Activated T-helper 1 cell treated with anti-CD3 and anti-CD28 coated beads, Interleukin-12 subunit alpha, Interleukin-12 subunit beta, Interleukin-2, Interleukin-4 antibody, amounts not matched to agents 30 ng/mL and 10 ng/mL and 1 ng/mL, durations not matched to agents 14 hours and 24 hours and 36 hours (primary cell): ENCODE measurements at places on chromosomes 7 and 10.

DNA sequence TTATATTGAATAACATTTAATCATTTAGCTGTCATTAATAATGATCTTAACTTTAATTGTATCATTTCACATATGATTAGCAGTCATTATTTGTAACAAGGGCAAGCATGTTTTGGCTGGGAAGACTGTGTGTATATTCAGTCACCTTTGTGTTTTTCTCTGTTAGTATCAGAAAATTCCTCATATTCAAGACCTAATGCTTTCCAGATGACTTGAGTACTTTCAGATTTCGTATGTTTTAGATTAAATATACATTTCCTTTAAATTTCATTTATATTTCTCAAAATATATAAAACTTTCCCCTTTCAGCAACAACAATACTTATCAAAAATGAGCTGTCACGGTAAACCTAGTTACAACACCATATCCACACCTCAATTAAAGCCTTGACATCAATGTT lies 6.3 kb upstream of the CACNA2D1 start:
- DNase-seq: no peak

- DNase-seq: no peak
Observed at GRCh38 chr10:79156334-79157274, 87.8 kb downstream of the ZMIZ1 start.

- peak; percentile 77 for DNase-seq
Observed at GRCh38 chr7:131235489-131236317, 92.0 kb upstream of the MKLN1 start.

GRCh38 chr10:98269435-98269912 lies 1.5 kb upstream of the LOXL4 start:
- DNase-seq: no peak

- DNase-seq: no peak
Observed at GRCh38 chr7:112025556-112025955, 180.6 kb downstream of the DOCK4 start.

- DNase-seq: no peak
Observed at GRCh38 chr10:75527542-75527941, 96.1 kb downstream of the LRMDA start.

GRCh38 chr10:91930939-91931338 lies 7.4 kb downstream of the BTAF1 start:
- DNase-seq: no peak

DNA sequence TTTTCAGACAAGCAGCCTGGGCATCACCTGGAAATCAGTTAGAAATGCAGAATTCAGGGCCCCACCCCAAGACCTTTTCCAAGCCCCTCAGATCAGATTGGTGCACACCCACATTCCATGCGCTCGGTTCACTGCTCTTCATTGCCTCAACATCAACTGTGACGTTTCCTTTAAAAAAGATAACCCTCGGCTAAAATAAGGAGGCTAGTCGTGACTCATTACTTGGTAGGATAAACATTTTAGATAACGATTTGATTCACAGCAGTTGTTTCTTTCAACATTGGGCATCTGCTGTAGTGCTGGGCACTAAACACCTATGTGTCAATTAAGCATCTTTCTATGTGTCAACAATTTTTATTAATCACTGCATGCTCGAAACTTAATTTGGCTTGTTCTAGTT lies 191.1 kb upstream of the LRGUK start:
- no peak for DNase-seq

DNA sequence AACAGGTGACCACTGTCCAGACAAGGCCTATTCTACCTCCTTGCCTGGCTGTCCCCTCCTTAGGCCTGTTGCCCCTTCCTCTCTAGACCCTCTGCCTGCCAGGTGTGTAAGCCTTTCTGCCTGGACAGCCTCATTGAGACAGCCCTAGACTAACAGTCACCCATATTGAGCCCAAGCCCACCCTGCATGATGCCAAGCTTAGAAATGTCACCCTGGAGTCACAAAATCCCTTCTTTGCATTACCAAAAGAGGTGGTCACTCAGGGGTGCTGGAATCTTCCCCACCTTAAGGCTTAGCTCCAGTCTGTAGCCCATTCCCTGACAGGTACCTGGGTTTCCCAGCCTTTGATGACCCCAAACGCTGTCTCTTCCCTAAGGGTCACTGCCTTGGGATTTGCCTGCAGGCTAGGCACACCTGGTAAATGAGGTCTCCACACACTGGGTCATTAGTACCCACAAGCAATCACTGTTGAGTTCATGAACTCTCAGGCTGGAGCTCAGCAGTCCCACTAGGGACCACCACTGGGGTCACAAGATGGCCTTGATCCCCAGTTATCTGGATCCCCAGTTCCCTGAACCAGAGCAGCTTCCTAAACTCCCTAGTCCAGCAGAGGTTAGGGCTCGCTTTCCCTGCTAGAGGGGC lies 54.9 kb upstream of the CAMK2B start:
- DNase-seq: no peak

DNA sequence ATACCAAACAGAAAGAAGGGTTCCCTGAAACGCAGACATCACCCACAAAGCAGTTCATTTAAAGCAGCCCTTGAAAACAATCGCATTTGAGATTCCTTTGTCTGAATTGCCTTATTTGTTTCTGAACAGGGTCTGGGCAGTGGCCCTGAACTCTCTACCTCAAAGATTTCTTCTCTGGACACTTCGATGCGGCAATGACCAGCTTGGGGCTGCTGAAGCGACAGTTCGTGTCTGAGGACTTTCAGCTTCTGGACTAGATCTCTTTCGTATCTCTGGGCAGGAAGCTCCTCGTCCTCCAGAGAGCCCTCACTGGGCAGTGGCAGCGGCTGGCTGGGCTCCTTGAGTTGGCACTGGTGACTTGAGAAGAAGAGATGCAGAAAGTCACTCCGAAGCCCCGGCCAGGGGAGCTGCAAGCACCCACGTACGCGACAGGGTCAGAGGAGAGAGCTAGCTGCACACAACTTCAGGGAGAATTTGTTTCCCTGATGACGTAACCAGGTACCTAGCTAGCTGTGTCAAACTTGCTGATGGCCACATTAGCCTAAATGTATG lies 96.3 kb downstream of the SMURF1 start:
- no peak for DNase-seq

- DNase-seq: peak; percentile 51
Observed at GRCh38 chr10:101032637-101033224, 1.7 kb downstream of the SFXN3 start.

GRCh38 chr7:129205987-129206785 lies 17.8 kb downstream of the SMO start:
- DNase-seq: no peak

- DNase-seq: no peak
Observed at GRCh38 chr7:39720586-39720985, 97.2 kb downstream of the RALA start.

GRCh38 chr10:59047957-59048618 lies 128.4 kb upstream of the PHYHIPL start:
- DNase-seq: no peak

- no peak for DNase-seq
Observed at GRCh38 chr10:132107186-132107948, 41.6 kb downstream of the JAKMIP3 start.

GRCh38 chr7:28208506-28208905 lies 27.9 kb upstream of the JAZF1 start:
- DNase-seq: no peak

DNA sequence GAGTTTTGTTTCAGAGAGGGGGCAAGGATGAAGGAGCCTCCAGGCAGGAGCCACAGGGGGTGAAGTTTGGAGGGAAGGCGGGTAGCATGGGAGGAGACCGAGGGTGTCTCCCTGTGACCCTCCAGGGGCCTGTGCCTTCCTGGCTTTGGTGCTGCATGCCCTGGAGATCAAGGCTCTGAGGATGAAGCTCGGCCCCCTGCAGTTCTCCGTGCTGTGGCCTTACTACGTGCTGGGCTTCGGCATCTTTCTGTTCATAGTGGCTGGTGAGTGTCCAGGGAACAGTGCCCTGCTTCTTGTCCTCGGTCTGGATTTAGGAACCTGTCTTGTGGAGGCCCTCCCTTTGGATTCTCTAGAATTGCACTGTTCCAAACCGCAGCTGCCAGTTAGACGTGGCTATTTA lies 9.2 kb upstream of the ZSCAN25 start:
- DNase-seq: no peak

GRCh38 chr10:10917031-10917430 lies 100.6 kb upstream of the CELF2 start:
- DNase-seq: no peak

DNA sequence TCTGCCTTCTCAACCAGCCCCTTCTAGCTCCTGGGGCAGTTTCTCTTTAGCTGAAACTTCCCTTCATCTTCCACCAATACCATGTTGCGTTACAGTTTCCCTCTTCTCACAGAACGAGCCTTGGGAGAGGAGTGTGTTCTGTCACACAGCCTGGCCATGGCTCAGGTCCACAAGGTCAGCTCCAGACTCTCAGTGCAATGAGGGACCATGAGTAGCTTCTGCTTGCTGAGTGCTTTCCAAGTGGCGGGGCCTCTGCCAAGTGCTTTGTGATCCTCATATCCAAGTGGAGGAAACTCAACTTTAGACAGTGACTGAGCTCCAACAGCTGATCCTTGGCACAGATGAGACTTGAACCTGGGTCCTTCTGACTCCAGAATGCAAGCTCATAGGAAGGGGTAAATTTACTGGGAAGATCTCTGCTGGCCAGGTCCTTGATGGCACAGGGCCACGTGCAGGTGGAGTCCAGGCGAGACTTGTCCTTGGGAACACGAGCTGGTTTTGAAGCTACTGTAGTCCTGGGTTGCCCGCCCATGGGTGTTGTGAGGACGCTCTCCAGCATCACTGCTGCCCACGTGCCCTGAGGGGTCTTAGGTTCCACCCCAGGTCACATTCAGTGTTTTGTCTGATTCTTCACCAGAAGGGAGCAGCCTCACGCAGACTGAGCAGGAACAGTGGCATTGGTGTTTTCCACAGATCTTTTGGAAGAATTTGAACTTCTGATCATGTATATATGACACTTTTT lies 238.0 kb downstream of the EBF3 start:
- no peak for DNase-seq

DNA sequence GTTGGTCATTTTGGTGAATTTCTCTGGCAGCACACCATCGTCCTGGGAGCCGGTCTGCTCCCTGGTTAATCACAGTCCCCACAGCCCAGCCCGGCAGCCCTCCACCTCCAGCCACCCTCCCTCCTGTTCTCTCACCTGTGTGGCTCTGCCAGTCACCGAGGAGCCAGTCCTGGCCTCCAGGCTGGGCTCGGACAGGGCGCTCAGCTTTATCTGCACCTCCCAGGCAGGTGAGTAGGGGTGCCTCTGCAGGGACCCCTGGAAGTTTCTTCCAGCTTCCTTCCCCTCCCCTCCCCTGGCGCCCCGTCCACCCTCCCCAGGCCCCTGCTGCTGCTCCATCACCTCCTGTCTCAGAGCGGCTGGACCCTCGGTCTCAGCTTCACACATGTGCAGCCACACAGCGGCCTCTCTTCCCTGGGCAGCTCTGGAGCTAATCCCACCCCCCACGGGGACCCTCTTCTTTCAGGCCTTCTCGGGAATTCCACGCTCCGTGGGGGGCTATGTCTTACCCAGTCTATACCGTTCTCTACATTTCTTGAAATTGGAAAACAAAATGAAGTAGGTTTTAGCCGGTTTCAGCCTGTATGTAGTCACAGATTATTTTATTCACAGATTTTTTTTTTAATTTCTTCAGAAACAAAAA lies 213.9 kb upstream of the PPP2R2D start:
- DNase-seq: no peak

- DNase-seq: no peak
Observed at GRCh38 chr10:71945819-71946474, 18.2 kb upstream of the CHST3 start.

DNA sequence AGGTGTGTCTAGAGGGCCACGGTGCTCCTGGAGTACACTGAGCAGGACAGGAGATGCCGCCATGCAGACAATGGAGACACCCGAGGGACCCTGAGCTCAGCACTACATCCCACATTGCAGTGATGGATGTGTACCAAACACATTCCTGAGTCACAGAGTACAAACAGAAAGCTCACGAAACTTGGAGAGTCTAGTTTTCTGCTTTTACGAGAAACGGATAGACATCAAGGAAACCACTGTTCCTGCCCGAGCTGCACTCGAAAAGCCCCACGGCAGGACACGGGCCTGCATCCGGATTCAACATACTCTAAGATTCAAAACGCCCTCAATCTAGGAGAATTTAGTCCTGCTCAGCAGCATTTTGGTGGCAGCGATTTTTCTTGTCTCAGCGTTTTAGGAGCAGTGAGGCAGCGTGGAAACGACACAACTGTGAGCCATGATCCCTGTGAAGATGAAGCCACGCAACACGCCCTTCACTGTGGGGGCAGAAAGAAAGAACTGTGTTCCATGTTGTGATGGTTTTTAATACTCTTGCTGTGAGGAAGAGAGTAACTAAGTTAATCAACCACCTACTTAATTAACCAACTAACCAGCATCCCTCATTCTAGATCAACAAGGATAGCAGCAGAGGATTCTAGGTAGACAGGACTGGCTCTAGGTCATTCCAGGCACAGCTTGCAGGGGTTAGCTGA lies 3.2 kb downstream of the TNS3 start:
- peak; percentile 7 for DNase-seq

DNA sequence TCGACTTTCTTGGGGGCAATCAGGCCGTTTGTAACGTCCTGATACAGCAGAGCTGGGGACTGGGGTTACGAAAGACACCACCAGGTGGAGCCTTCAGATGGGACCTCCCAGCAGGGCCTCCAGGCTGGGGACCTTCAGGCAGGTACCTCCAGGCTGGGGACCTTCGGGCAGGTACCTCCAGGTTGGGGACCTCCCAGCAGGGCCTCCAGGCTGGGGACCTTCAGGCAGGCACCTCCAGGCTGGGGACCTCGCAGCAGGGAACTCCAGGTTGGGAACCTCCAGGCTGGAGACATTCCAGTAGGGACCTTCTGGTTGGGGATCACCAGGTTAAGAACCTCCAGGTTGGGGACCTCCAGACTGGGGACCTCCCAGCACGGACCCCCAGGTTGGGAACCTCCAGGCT lies 23.5 kb upstream of the GPR146 start:
- DNase-seq: no peak

GRCh38 chr7:150326657-150327268 lies 3.4 kb upstream of the ACTR3C start:
- DNase-seq: no peak

DNA sequence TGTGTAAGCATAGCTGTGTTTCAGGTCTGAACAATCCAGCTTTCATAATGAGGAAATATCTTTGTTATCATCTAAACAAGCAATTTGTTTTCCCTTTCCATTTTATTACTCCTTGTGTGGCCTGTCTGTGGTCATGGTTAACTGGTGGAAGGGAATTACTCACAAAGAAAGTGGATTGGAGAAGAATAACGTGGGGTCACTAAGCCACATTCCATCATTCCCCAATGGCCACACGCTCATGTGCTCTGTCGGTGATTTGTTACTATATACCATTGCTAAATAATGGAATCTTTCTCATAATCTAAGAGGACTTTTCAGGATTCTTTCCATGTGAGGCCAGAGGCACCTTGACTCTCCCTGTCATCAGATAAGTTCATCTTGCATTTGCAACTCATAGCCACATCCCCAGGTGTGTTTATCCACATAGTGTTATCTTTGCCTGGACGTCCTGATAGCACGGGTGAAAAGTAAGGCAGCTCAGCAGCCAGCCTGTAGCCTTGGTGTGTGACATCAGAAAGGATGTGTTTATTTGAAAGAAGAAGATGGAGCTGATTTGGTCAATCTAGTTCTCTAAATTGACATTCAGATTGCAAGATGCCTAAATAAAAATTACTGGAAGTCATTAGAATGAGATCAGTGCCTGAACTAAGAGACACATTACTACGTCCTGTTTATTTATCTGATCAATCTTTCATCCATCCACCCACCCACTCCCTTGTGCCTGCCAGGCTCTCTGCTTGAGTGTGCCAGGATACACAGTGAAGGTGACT lies 128.9 kb downstream of the CELF2 start:
- no peak for DNase-seq

GRCh38 chr7:69358163-69358821 lies 240.0 kb upstream of the AUTS2 start:
- no peak for DNase-seq
